Stimulated activated CD8-positive, alpha-beta memory T cell treated with anti-CD3 and anti-CD28 coated beads, Interleukin-7, amount 100 ng/mL, for 48 hours (primary cell): ENCODE measurements at places on chromosomes 16 and 17.

GRCh38 chr17:76365256-76365903 lies 11.7 kb upstream of the PRPSAP1 start:
- no peak for DNase-seq

- no peak for DNase-seq
These were observed 50.0 kb downstream of the SHISA9 start for GRCh38 chr16:12951392-12951791.

DNA sequence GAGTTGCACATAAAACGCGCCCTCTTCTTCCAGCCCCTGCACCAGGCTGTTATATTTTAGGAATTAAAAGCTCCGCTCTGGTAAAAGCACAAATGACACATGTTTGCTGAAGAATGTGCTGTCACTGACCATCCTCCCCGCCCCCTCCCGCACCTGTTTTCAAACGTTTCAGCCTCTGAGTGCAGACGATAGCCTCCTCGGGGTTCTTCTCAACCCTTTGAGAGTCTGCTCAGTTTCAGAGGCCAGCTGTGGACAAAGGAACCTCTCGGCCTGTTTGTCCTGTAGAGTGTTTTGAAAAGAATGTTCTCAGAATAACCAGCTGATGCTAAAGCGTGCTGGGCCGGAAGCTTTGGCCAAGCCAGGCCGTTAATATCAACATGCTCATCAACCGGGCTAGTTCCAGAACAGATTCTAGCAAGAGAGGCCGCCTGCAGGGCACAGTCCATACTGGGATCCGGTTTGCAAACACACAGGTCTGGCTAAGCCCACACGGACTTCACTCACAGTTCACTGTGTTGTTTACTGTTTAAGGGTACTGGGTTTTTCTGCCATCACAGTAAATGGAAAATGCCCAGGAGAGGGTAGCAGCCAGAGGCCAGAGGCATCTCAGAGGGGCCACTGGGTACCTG lies 6.4 kb upstream of the CACNG4 start:
- no peak for DNase-seq

DNA sequence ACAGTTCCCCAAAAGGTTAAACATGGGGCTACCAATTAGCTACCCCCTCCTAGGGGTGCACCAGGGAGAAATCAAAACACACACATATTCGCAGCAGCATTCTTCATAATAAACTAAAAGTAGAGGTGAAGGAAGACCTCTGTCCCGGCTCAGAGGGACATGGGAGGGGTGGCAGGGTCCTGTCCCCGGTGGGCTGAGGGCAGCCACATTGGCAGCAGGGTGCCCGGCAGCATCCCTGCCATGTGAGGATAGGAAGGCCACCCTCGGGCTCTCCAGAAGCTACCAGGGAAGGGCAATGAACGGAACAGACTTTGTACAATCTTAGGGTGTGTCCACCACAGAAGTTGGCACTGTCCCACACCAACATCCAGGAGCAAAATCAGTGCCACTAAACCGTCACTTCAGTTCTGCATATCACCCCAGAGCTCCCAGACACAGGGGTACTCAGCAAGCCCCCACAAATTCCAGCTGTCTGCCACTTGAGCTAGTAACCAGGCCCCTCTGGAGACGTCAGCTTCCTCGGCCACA lies 3.1 kb upstream of the DNAH17 start:
- no peak for DNase-seq

GRCh38 chr17:76791053-76791980 lies 53.4 kb downstream of the MFSD11 start:
- no peak for DNase-seq
